ENCODE measurements at places on chromosomes 16 and 17.

DNA sequence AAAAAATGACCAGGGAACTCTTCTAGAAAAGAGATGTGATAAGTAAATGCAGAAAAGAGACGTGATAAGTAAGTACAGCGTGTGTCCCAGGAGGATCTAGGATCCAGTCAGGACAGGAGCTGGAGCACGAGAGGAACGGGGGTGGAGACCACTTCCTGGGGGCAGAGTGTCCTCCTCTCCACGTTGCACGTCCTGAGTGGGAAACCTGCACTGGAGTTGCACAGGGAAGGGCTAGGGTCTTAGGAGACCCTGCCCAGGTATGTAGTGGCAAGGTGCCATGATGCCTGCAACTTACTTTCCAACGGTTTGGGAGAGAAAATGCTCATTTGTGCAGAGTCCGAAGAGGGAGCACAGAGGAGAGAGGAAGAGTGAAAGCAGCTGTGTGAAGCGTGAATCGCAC lies 55.8 kb downstream of the RNF213 start:
- DNase-seq: no peak

DNA sequence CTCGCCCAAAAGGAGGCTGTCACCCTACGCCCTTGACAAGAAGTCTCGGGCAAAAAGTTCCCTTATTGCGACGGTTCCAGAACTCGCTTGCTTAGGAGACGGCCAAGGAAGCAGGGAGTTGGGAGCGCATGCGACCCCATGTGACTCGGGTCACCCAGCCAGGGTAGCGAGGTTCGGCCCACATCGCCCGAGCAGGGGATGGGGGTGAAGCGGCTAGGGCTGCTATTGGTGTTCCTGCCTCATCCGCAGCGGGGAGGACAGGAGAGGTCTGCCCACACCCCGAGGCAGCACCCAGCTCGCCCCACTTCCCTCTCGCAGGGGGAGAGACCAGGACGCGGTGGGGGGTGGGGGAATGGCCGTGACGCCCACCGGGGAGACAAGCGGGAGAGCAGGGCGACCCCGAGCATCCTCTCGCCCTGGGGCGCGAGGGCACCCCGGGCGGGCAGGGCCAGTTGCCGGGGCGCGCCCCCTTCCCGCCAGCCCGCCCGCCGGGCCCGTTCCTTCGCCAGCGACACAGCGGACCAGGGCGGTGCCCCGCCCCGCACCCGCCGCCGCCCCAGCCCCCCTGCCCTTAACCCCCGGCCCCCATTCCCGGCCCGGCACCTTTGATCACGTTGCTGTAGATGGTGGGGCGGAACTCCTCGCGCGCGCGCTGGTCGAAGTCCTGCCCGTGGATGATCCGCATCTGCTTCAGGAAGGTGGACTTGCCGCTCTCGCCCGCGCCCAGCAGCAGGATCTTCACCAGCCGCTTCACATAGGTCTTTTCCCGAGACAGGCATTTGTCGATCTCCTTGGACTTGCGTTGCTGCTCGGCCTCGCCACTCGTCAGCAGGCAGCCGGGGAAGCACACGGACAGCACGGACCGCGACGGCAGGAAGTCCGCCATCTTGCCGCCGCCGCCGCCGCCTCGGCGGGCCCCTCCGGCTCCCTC lies 567 bp downstream of the GNA13 start:
- peak; percentile 52 for DNase-seq

DNA sequence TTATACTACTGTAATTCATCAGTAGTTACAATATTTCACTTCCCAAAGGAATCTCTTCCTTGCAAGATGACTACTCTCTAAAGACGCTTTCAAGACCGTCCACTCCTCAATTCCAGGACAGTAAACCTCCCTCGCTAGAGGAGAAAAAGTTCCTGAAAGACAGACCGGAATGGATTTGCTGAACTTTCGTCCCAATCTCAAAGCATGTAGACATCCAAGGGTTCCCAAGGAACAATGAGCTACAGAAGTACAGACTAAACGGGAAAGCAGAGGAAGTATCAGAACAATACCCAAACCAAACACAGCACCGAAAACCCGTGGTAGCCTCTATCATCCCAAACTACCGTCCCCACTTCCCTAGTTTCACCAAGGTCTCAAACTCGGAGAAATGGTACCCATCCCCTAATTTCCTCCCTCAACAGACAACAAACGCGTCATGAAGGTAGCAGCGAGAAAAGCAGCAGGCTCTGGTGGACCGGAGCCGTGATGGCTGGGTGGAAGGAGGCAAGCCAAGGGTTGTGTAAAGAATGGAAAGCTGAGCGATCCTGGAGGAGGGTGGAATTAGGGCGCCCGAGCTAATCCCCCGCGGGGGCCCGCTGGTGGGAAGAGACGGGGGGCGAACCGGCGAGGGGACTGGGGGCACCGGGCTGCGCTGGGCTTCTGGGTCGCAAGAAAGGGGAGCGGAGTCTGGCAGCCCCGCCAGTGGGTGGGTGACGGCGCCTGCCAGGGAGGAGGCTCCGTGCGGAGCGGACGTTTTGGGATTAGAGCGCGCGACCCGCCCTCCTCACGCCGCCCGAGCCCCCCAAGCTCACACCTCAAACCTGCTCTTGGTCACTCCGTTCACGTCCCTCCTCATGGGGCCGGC lies 647 bp downstream of the FBXL20 start:
- DNase-seq: no peak

DNA sequence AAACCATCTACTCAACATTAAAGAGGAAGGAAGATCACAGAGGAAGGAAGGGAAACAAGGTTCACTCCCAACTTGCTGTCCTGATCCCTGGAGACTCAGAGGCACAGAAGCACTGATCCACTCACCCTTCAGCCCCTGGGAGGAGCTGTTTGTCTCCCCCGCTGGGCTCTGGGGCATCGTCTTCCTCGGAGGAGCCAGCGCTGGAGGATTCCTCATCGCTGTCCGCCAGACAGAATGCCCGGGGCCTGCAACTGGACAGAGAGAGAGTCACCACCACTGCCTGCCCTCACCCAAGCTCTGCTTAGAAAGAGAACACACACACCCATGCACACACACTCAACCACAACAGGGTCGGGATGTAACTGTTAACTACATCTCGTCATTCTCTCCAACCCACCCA lies 24.8 kb upstream of the ERN1 start:
- no peak for DNase-seq
